ENCODE measurements at places on chromosomes 13 and 19.
A peak's percentile ranks its signal among the peaks of the same experiment; 100 is the strongest.

GRCh38 chr13:25783076-25783475 lies 268.7 kb downstream of the SHISA2 start:
- DNase-seq = no peak

GRCh38 chr13:106596275-106596937 lies 28.5 kb upstream of the ARGLU1 start:
- DNase-seq = no peak

- DNase-seq = no peak
These were observed 33.0 kb upstream of the PEG3 start for GRCh38 chr19:56873493-56873892.

- DNase-seq = no peak
These were observed 34.7 kb downstream of the DCT start for GRCh38 chr13:94444826-94445225.

GRCh38 chr13:51066091-51066831 lies 44.8 kb downstream of the C13orf42 start:
- DNase-seq = peak; percentile 22

DNA sequence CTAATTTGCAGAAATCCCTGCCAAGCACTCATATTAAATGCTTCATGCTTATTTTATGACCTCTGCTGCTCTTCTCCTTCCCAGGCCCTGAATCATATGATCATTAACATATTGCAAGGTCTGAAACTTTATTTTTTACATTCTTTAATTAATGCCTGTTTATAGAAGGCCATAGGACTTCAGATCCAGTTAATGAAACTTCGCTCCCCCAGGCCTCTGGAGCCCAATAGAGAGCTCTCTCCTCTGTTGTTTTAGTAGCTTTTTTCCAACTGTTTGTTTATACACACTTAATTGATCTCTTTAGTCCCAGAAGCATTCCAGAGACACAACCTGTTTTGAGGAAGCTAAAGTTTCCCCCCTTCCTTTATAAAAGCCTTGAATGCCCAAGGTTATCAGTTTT lies 68.3 kb downstream of the DACH1 start:
- DNase-seq = no peak

GRCh38 chr19:18119013-18119716 lies 21.6 kb downstream of the MAST3 start:
- DNase-seq = peak; percentile 37

- no peak for DNase-seq
These were observed 12.8 kb downstream of the F2RL3 start for GRCh38 chr19:16901491-16902175.

- no peak for DNase-seq
These were observed 4.5 kb downstream of the DACH1 start for GRCh38 chr13:71862459-71862943.

DNA sequence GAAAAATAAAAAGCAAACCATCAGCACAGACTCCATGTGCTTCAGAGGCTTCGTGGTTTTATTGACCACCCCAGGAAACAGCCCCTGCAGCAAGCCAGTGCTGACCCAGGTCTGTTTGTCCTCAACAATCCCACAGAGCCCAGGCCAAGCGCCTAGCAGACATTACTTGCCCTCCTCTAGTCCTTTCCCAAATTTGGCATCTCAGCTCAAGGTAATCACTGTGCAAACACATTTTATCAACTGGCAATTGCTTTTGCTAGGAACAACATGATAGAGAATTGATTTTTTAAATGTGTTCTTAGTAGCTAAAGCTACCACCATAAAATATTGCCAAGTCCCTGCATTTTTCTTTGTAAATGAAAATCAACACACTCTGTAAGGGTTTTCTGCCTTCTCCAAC lies 121.8 kb downstream of the STOML3 start:
- no peak for DNase-seq

GRCh38 chr13:98997738-98998641 lies 20.1 kb upstream of the DOCK9 start:
- DNase-seq = no peak

GRCh38 chr19:10269333-10270179 lies 1.4 kb upstream of the ICAM1 start:
- peak; percentile 89 for DNase-seq

DNA sequence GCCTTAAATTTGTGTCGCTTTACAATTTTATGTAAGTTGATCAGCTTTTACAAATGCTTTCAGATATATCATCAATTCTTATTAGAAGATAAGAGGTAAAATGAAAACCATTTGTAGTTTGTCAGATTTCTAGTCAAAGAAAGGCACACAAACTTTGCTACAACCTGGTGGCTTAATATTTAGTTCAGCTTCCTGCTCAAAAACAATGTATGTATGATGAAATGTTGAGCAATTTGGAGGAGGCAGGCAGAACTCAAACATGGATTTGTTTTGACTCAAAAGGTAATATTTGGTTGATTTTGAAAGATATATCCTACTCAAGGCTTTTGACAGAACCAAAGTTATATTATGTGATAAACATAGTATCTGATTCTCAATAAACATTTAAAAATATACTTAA lies 24.2 kb downstream of the NEK5 start:
- peak; percentile 52 for DNase-seq

GRCh38 chr13:103188713-103189326 lies 122.6 kb upstream of the SLC10A2 start:
- DNase-seq = peak; percentile 64

GRCh38 chr13:100460791-100461190 lies 127.8 kb downstream of the GGACT start:
- DNase-seq = no peak

GRCh38 chr13:111373486-111373885 lies 53.0 kb downstream of the TEX29 start:
- no peak for DNase-seq

DNA sequence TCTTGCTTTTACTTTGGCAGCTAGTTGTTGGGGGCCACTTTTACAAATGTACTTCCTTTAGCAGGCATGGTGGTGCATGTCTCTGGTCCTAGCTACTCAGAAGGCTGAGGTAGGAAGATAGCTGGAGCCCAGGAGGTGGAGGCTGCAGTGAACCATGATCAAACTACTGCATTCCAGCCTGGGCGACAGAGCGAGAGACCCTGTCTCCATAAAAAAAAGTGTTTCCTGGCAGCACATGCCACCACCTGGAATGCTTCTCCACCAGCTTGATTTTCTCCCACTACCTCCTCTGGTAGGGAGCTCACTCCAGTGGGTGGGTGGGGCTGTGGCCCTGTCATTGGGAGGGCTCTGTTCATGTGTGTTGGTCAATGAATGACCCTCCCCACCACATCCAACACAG lies 12.5 kb downstream of the FZR1 start:
- DNase-seq = no peak

- no peak for DNase-seq
These were observed 49.4 kb downstream of the RASA3 start for GRCh38 chr13:114082849-114083645.

- DNase-seq = no peak
These were observed 164.7 kb downstream of the MTUS2 start for GRCh38 chr13:28984825-28985224.

- DNase-seq = peak; percentile 10
These were observed 66.9 kb downstream of the NHLRC3 start for GRCh38 chr13:39105110-39105509.

DNA sequence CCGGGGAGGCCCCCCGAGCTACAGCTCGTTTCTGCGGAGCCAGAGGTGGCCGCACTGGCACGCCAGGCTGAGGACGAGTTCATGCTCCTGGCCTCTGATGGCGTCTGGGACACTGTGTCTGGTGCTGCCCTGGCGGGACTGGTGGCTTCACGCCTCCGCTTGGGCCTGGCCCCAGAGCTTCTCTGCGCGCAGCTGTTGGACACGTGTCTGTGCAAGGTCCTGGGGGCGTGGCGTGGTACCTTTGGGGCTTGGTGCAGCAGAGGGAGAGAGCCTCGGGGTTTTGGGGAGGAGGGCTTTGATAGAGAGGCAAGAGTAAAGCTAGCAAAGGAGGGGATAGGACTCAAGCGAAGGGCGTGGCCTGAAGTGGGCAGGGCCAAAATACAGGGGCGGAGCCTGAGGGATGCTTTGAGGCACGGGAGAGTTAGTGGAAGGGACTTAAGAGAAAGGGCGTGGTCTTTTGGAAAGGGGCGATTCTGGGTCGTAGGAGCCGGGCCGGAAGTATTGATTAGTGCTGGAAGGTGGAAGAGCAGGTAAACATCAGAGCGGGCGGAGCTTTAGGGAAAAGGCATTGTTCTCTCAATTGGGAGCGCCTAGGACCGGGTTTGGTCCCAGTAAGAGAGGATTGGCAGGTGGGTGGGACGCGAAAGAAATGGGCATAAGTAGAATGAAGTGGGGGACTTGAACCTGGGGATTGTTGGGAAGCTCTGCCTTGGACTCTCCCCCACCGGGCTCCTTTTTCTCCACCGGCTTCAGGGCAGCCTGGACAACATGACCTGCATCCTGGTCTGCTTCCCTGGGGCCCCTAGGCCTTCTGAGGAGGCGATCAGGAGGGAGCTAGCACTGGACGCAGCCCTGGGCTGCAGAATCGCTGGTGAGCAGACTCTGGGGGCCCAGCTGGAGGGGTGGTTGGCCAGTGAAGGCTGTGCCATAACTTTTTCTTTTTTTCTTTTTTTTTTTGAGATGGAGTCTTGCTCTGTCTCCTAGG lies 1.2 kb downstream of the PPM1N start:
- DNase-seq = peak; percentile 54

- DNase-seq = no peak
These were observed 80.3 kb downstream of the RYR1 start for GRCh38 chr19:38513762-38514167.

DNA sequence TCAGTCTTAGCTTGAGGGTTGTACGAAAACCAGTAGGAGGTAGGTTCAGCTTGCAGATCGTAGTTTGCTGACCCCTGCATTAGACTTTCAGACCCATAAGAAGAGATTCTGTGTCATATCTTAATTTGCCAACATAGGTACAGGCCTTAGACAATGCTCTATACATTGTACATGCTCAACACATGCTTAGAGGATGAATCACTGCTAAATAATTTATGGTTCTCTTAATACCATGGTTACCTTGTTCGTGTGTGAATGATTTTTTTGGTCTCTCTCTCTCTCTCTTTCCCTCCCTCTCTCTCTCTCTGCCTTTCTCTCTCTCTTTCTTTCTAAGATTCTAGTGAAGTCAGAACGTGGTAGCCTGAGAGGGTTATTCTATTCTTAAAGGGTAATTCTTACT lies 112.2 kb downstream of the FGF14 start:
- peak; percentile 23 for DNase-seq

DNA sequence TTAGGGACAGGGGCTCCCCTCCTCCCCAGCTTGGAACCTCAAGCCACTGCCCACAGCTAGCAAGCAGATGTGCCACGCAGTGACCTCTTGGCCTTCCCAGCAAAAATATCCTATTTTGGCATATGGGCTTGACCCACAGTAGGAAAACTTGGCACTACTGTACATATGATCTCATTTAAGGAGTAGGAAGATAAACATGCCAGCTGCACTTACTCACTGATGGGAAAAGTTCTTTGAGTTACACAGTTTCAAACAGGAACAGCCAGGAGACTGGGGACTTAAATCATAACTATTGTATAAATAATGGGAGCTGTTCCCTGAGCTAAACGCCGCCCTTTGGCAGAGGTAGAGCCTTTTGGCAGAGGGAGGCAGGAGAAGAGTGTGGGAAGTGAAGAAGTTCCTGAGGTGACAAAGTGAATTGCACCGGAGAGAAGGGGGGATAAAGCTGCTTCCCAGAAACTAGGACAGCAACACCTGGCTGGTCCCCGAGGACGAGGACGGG lies 6.1 kb downstream of the SACS start:
- peak; percentile 72 for DNase-seq

DNA sequence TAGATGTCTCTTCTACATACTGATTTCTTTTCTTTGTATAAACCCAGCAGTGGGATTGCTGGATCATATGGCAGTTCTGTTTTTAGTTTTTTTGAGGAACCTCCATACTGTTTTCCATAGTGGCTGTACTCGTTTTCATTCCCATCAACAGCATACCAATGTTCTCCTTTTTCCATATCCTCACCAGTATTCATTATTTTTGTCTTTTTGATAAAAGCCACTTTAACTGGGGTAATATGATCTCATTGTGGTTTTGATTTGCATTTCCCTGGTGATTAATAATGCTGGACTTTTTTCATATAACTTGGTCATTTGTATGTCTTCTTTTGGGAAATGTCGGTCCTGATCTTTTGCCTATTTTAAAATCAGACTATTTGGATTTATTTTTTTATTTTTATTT lies 108.5 kb downstream of the PAN3 start:
- no peak for DNase-seq

DNA sequence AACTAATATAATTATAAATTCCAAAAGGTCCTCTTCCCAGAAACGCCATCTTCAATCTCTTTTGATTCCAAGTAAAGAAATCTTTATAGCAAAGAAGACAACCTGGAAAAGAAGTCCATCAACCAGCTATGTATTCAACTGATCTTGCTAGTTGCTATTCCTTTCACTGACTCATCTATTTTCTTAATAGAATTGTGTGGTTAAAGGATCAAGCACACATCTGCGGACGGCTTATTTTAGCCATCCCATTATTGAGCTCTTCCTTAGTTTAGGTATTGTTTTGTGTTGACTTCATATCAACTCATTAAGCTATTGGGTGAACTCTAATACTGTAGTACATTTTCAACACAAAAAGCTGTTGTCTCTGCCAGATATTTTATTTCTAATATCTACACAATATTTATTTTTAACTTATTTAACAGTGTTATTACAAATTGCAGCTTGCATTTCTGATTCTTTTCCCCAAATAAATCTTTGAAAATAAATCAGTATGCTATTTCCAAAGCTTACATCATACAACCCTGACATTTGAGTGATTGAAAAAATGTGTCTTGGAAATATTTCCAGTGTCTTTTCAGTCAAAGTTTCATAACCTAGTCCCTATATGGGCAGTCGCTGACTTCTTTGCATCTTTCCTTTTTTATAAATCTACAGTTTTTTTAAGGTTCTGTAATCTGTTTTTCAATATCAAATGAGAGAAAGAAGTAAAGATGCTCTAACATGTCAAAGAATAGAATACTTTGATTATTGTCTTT lies 158.8 kb upstream of the SPRY2 start:
- DNase-seq = no peak

DNA sequence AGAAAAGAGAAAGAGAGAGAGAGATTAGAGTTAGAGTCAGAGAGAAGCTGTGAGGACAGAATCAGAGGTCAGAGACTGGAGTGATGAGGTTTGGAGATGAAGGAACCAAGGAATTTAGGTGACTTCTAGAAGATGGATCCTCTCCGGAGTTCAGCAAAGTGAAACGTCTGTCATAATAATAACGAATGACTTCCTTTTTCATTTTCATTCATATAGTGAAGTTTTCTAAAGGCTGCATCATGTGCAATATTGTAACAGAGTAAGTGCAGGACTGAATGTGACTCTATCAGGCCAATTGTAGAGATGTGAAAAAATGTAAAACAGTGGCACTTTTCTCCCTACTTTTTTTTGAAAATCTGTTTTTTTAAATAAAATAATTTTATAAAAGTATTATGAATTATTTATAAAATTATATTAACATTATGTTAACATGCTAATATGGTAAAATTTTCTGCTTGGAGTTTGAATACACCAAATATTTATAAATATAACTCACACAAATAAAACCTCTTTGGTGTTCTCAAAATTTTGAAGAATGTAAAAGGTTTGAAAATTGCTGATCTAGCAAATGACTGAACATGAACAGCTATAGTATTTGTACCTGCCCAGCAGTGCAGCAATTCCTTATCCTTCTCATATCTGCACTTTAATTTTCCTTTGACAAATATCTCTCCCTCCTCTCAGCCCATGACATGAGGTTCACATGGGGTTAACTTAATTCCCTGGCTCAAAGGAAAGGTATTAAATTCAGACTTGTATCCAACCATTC lies 4.2 kb upstream of the TNFSF11 start:
- DNase-seq = no peak

All from choroid plexus epithelial cell (primary cell).